ENCODE measurements at places on chromosomes 11 and 22.

- DNase-seq, result no peak
Observed at GRCh38 chr11:94120946-94121345, 7.7 kb upstream of the PANX1 start.

- DNase-seq, result no peak
Observed at GRCh38 chr22:35104491-35104890, 38.5 kb downstream of the ISX start.

- peak; percentile 37 for DNase-seq
Observed at GRCh38 chr11:2420502-2421225, 20.1 kb downstream of the TSSC4 start.

DNA sequence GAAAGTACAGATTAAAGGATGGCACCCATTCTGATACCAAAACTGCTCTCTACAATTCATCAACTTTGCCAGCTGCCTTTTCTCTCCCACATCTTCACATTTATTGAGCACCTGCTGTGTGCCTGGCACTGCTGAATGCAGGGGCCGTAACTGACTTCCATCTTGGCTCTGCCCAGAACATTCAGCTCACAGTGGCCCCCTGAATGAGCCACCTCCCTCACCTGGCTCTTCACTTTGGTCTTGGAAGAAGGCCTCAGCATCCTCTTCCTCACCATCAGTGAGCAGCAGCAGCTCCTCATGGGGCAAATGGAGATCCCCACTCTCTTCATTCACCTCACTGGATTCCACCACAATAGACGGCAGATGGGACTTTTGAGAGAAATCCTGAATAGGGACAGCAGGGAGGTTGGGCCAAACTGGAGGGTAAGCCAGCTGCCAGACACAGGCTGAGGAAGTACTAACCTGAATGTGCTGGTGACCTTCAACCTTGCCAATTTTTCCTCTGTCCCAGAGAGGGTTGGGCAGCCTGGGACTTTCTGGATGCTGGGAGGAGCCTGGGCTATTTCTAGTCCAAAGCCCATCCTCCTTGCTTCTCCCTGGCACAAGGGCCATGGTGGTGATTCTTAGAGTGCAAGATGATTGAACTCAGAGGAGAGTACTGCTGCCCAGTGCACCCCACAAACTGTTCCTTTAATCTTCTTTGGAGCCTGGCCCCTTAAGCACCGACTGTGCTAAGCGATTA is 1.9 kb upstream of the UQCC3 start:
- DNase-seq, result no peak

DNA sequence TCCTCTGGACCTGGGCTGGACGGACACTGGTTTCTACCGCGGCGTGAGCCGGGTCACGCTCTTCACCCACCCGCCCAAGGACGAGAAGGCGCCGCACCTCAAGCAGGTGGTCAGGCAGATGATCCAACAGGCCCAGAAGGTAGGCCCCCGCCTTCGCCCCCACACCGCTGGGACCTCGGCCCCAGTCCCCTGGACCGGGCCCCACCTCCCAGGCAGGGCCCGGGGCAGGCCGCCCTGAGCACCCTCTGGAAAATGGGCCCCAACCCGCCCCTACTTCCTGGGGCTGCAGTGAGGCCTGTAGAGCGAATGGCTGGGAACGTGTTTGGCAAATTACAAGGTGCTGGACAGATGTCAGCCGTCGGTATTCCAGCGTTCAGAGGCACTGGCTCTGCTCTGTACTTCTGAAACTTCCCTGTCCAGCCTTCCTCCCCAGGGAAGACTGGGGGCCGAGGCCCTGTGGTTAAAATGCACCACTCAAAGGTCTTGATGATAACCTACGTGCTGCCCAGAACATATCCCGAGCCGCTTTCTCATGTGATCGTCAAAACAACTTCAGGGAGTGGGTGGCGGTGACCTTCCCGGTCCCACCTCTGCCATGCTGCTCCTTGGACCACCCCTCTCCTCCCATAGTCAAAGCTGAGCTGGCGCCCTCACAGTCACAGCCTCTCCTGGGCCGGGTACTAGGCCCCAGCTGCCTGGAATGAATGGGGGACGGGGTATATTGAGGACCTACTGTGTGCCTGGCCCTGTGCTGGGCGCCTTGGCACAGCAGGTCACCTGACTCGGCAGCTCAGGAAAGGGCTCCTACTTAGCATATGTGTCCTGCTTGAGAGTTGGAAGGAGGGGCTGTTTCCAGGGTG is 869 bp downstream of the FAM83F start:
- no peak for DNase-seq

GRCh38 chr11:67572747-67573419 is 10.7 kb upstream of the GSTP1 start:
- no peak for DNase-seq

- DNase-seq, result no peak
Observed at GRCh38 chr11:3867209-3868091, 12.0 kb downstream of the STIM1 start.

DNA sequence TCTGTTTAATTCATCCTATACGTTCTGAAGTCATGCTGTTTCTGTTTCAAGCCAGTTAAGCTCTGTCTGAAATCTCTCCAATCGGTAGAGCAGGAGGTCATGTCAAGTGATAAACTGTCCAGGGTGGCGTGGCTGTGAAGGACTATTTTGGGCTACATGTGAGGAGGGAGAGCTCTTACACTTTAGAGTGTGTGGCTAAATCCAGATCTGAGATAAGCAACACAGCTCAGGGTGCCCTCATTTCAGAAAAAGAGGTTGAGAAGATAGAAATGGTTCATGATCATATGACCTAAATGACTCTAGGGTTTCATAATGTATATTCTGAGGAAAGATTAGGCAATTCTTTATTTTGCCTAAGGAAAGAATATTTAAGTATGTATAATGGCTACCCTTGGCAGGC is 8.4 kb downstream of the BLID start:
- DNase-seq, result no peak

GRCh38 chr22:39240831-39241793 is 3.7 kb downstream of the PDGFB start:
- DNase-seq, result no peak

- DNase-seq, result no peak
Observed at GRCh38 chr22:49735901-49736421, 91.7 kb downstream of the BRD1 start.

- no peak for DNase-seq
Observed at GRCh38 chr11:93984936-93985335, 36.2 kb upstream of the HEPHL1 start.

DNA sequence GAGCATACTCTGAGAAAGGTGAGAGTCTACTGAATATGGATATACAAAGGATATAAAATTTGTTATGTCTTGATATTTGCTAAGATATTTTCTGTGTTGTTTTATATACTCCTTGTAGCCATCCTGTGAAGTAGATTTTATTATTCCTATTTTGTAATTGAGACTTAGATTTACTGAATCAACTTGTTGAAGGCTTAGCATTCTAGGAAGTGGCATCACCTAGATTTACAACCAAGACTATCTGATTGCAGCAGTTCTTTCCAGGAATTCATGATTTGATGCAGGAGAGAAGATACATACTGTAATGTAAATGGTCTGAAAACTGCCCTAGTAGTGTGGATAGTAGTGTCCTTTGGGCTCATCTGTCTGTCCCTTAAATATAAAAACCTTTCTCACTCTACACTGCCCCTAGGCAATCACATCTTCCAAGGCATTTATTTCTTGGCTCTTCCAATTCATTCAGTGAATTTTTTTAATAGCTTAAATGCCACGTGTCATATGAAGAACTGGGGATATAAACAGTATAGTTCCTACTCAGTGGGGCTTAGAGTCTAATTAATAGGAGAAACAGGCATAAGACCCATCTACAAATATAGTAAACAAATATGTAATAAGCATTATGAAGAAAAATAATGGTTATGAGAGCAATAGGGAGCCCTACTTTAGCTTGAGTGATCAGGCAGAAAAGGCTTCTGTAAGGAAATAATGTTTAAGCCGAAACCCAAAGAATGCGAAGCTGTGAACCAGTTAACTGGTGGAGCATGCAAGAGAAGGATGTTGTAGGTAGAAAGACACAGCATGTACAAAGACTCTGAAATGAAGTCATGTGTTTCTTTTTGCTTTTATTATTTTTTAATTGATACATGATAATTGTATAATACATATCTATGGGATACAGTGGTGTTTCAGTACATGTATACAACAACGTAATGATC is 13.6 kb downstream of the IPO7 start:
- no peak for DNase-seq

DNA sequence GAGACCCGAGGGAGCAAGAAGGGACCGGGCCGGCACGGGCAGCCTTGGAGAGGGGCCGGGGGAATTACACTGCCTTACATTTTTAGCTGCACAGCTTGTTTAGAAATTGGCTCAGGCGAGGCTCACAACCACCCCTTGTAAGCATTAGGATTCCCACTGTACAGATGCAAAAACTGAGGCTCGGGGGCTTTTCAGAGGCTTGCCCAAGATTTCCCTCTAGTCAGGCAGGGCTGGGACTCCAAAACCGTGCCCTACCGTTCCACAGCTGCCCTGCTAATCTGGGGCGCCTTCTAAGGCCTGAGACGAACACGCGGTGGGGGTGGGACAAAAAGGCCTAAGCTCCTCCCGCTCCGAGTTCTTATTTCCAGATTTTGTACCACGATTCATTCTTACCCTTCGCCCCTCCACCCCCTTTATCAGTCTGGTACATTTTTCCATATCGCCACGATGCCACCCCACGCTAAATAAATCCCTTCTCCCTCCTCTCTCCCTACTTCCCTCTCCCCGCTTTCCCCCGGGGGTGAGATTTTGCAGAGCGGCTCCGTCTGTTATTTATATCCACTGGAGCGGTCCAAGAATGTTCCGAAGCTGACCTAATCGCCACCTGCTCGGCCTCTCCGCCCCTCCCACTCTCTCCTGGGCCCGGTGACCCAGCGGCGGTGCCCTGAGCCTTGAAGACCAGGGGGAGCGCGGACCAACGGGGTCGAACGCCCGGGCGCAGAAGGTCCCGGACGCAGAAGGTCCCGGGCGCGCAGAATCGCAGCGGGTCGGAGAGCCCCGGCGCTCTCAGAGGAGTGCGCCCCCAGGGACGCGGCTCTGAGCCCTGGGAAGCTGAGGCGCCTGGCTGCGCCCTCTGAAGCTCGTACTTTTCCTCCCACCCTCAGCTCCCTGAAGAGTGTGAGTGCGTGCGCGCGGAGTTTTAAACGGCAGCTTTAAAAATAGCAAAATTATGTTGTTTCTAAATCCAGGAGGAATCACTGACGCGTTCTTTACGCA is 764 bp upstream of the PACSIN3 start:
- no peak for DNase-seq

GRCh38 chr11:82676483-82677094 is 57.1 kb downstream of the FAM181B start:
- no peak for DNase-seq

- no peak for DNase-seq
Observed at GRCh38 chr11:8917157-8917825, 6.3 kb downstream of the AKIP1 start.

DNA sequence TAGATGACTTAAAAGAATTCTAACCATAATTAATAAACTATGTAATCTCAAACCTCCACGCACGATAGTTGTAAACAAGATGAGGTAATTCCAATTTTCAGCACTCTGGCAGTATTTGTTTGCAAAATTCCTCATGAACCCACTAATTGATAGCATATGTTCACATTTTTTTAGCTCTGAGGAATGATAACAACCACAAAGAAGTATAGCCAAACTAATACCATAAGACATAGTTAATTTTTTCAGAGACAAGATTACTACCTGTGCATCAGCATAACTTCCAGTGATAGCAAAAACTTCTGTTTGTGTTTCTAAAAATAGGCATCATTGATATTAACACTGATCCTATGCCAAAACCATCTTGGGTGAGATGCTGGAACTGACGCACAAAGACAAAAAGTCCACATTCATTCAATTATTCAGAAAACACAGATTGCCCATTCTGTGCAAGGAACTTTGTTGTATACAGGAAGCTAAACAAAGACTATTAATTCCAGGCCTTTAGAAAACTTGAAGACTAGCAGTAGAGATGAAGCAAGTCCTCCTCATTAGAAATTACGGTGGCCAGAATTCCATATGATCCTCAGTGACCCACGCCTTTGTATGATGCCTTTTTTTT is 57.7 kb downstream of the PDGFD start:
- DNase-seq, result no peak

DNA sequence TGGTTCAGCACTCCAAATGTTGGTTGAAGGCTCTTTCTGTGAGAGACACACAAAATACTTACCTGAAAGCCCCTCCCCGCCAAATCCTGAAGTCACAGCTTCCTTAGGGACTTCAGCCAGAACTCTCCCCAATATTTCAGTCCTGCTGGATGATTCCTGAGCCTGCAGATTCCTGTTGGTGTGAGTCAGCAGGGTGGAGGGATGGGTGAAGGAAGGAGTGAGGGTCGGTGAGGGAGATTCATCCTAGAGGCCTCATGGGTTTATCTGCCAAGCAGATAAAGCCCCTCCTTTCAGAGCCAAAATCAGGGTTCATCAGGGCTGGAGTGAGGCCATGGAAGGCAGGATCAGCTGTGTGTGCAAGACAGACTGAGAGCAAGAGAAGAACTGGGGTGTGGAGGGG is 37.9 kb downstream of the SMIM38 start:
- DNase-seq, result no peak

DNA sequence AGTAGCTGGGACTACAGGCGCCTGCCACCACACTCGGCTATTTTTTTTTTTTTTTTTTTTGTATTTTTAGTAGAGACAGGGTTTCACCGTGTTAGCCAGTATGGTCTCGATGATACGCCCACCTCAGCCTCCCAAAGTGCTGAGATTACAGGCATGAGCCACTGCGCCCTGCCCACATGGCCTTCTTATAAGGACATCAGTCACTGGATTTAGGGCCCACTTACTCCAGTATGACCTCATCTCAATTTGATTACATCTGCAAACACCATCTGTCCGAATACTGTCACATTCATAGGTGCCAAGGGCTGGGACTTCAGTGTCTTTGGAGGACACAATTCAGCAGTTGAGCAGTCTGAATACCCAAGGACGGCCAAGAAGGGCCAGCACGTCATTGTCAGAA is 8.2 kb upstream of the PRR5 start:
- no peak for DNase-seq

DNA sequence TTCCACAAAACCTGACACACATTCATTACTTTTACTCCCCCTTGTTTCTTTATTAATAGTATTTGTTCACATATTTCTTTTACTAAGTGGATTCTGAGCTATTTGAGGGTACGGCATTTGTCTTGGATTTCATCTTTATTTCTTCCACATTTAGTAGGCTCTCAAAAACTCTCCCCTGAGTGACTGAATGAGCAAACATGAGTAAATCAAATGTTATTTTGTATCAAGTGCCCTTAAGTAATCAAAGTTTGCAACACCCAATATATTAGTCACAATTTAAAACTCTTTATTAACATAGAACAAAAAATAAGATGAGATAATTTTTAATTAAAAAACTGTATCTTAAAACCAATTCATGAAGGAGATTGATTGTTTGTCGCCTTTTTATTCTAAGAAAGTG is 1101.9 kb upstream of the TENM4 start:
- DNase-seq, result no peak

DNA sequence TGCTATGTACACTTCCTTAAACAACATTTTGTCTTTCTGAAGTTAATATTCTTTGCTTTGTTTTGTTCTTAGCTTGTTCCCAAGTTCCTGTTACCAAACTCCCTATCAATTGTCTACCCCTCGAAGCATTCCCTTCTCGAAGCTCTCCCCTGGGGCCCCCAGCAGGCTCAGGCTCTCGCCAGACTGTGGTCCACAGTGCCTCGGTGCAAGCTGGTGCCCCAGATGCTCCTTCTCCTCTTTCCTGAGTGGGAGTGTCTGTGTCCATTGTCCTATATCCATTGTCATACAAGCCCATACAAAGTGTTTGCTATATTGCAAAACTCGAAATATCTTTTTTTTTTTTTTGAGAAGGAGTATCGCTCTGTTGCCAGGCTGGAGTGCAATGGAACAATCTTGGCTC is 51.7 kb upstream of the RTL6 start:
- DNase-seq, result no peak

- no peak for DNase-seq
Observed at GRCh38 chr11:31340903-31341572, 28.5 kb downstream of the DCDC1 start.

Data from activated gamma-delta T cell (primary cell).